ENCODE measurements at places on chromosomes 1 and 21. TPM values are rescaled to one million over a fixed set of nuclear protein-coding genes. Genes with fewer than 3 reads are reported as not detected.

ADAM30 gene
- not detected for total RNA-seq

LAMTOR5 gene
- total RNA-seq, result 99.3 TPM

NBPF6 gene
- not detected for total RNA-seq

ITGB2 gene
- not detected for total RNA-seq

MEX3A gene
- total RNA-seq, result 0.62 TPM

CDA gene
- total RNA-seq, result not detected

LRRC52 gene
- not detected for total RNA-seq

HPCA gene
- total RNA-seq, result not detected

TCP10L gene
- not detected for total RNA-seq

GNAT2 gene
- 0.68 TPM for total RNA-seq

MRPL9 gene
- 49.7 TPM for total RNA-seq

GJA8 gene
- not detected for total RNA-seq

PLA2G4A gene
- 18.6 TPM for total RNA-seq

CFHR5 gene
- total RNA-seq, result not detected

PEAR1 gene
- 7.7 TPM for total RNA-seq
